BJ (cell line): ENCODE measurements at places on chromosomes 12 and 14. TPM values are rescaled to one million over a fixed set of nuclear protein-coding genes. Genes with fewer than 3 reads are reported as not detected.

GNS gene
- 100 and 134 TPM in 2 replicates for polyA plus RNA-seq

DDHD1 gene
- polyA plus RNA-seq = 4.1 and 7.6 TPM in 2 replicates

GPR135 gene
- 1.3 and 1.6 TPM in 2 replicates for polyA plus RNA-seq

LMO3 gene
- polyA plus RNA-seq = not detected in 2 replicates

PLEKHG3 gene
- 7.1 and 12.4 TPM in 2 replicates for polyA plus RNA-seq

LRP10 gene
- 124 and 308 TPM in 2 replicates for polyA plus RNA-seq

NANOG gene
- polyA plus RNA-seq = not detected in 2 replicates

HOXC12 gene
- 0.05 and 0.06 TPM in 2 replicates for polyA plus RNA-seq

CIT gene
- 12.8 and 14.5 TPM in 2 replicates for polyA plus RNA-seq

KRT79 gene
- polyA plus RNA-seq = not detected in 2 replicates

CRACR2A gene
- 1.4 TPM in 2 replicates for polyA plus RNA-seq

NEMF gene
- polyA plus RNA-seq = 12.6 and 28.5 TPM in 2 replicates

DAO gene
- polyA plus RNA-seq = not detected in 2 replicates

LIN7A gene
- 15.4 and 24.0 TPM in 2 replicates for polyA plus RNA-seq

KRT82 gene
- polyA plus RNA-seq = not detected in 2 replicates

TPPP2 gene
- not detected in 2 replicates for polyA plus RNA-seq

RILPL2 gene
- polyA plus RNA-seq = 6.7 and 6.8 TPM in 2 replicates

DDIT3 gene
- 65.4 and 78.1 TPM in 2 replicates for polyA plus RNA-seq

NOXRED1 gene
- 0.16 and 0.18 TPM in 2 replicates for polyA plus RNA-seq

TMEM132D gene
- polyA plus RNA-seq = 0.02 TPM in 2 replicates

TCP11L2 gene
- polyA plus RNA-seq = 16.8 and 22.0 TPM in 2 replicates

MUCL1 gene
- polyA plus RNA-seq = not detected in 2 replicates

C12orf54 gene
- polyA plus RNA-seq = not detected in 2 replicates

EPS8 gene
- 93.3 and 118 TPM in 2 replicates for polyA plus RNA-seq

SMIM41 gene
- polyA plus RNA-seq = 0.05 TPM in 1 of 2 replicates, not detected in the other

C3AR1 gene
- 0.11 and 0.13 TPM in 2 replicates for polyA plus RNA-seq

PLCZ1 gene
- polyA plus RNA-seq = not detected in 2 replicates

RERGL gene
- polyA plus RNA-seq = 0.21 TPM in 1 of 2 replicates, not detected in the other

KIF26A gene
- polyA plus RNA-seq = 0.06 and 0.10 TPM in 2 replicates

RASAL1 gene
- polyA plus RNA-seq = not detected in 2 replicates

FOS gene
- 57.8 and 84.1 TPM in 2 replicates for polyA plus RNA-seq

KRT80 gene
- polyA plus RNA-seq = 4.2 and 5.9 TPM in 2 replicates

LBHD2 gene
- polyA plus RNA-seq = not detected in 2 replicates

CMA1 gene
- not detected in 2 replicates for polyA plus RNA-seq

TCL1A gene
- not detected in 2 replicates for polyA plus RNA-seq

PLEK2 gene
- 2.2 and 3.1 TPM in 2 replicates for polyA plus RNA-seq

FAM90A1 gene
- 0.20 and 0.22 TPM in 2 replicates for polyA plus RNA-seq

KIF21A gene
- polyA plus RNA-seq = 0.69 and 2.1 TPM in 2 replicates

MFAP5 gene
- polyA plus RNA-seq = 172 and 174 TPM in 2 replicates

MAP3K9 gene
- 0.36 and 0.45 TPM in 2 replicates for polyA plus RNA-seq

NEUROD4 gene
- polyA plus RNA-seq = not detected in 2 replicates

ZDHHC22 gene
- not detected in 2 replicates for polyA plus RNA-seq

RARG gene
- 41.7 and 63.9 TPM in 2 replicates for polyA plus RNA-seq

APOF gene
- not detected in 2 replicates for polyA plus RNA-seq

OTUB2 gene
- 1.1 and 1.2 TPM in 2 replicates for polyA plus RNA-seq

TUNAR gene
- 0.02 TPM in 1 of 2 replicates, not detected in the other for polyA plus RNA-seq

SLC35F4 gene
- not detected in 2 replicates for polyA plus RNA-seq

IFNG gene
- not detected in 2 replicates for polyA plus RNA-seq

SPX gene
- polyA plus RNA-seq = 0.06 and 0.12 TPM in 2 replicates

VSIG10 gene
- 9.3 and 11.3 TPM in 2 replicates for polyA plus RNA-seq

MYH7 gene
- not detected in 2 replicates for polyA plus RNA-seq

AMN gene
- polyA plus RNA-seq = 0.04 and 0.17 TPM in 2 replicates

PTHLH gene
- 0.10 and 0.22 TPM in 2 replicates for polyA plus RNA-seq

FSCB gene
- polyA plus RNA-seq = not detected in 2 replicates

EFS gene
- 1.5 and 2.7 TPM in 2 replicates for polyA plus RNA-seq

ERBB3 gene
- 4.7 and 6.0 TPM in 2 replicates for polyA plus RNA-seq

KHNYN gene
- 18.9 and 19.7 TPM in 2 replicates for polyA plus RNA-seq

LRRC10 gene
- not detected in 2 replicates for polyA plus RNA-seq
